Eye (tissue), 1 donor: ENCODE measurements at places on chromosomes 2 and 18.

- DNase-seq, result peak; percentile 15
Observed at GRCh38 chr2:73982140-73982617, 2.5 kb upstream of the TET3 start.

GRCh38 chr2:232530626-232531260 lies 4.8 kb downstream of the CHRND start:
- DNase-seq, result no peak

DNA sequence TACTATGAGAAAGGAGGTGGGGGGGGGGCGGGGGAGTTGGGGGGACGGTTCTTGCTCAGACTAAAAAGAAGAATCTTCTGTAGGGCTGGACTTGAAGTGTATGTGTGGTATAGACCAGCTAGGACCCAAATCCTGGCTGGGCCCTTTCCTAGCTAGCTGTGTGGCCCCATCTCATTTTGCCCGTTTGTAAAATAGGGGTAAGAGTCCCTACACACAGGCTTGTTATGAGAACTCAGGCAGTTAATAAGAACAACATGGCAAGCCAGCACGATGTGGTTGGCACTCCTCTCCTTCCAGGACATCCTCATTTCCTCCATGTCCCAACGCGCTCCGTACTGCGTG lies 1.1 kb downstream of the EVA1A start:
- no peak for DNase-seq

DNA sequence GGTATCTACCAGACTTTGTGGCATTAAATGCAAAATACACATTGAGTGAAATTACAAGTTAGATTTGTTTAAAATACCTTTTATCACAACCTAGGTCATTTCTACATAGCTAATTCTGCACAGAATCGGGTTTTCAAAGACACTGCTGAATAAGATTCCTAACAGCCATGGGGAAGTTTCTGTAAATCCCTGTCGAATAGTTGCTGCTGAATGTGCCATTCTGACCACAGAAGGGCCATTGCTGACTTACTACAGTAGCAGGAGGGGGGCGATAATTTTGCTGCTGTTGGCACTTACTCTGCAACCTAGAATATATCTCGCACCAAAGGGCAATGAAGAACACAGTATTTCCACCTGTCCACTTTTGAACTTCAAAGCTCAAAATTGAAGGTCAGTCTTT lies 232.8 kb downstream of the TCF4 start:
- DNase-seq, result no peak

DNA sequence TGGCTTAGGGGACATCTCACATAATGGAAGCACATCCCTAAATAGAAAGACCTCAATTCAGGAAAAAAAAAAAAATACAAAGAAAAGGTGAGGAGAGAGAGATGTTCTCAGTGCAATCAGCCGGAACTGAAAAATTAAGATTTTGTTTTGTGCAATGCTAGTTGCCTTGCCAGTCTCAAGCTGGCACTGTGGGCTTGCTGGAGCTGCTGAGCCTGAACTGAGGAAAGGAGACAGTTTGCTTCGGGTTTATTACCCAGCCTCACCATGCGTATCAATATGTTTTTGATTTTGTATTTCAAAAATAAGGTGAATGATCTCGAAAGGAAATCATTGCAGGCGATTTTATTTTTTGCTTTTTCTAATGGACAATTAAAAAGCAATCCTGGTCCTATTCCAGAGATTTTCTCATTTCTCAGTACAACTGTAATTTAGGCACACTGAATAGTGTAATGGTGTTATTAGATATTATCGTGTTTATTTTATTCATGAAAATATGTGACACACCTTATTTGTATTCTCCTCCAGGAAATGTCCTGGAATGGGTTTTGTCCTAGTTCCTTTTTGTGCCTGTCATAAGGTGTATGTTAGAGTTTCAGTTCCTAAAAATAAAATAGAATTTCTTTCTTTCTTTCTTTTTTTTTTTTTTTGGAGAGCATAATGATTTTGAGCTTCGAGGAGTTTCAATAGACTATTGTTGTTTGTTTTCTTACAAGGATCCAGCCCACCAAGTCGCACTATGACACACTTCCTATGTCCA lies 72.8 kb upstream of the ZEB2 start:
- DNase-seq, result no peak

DNA sequence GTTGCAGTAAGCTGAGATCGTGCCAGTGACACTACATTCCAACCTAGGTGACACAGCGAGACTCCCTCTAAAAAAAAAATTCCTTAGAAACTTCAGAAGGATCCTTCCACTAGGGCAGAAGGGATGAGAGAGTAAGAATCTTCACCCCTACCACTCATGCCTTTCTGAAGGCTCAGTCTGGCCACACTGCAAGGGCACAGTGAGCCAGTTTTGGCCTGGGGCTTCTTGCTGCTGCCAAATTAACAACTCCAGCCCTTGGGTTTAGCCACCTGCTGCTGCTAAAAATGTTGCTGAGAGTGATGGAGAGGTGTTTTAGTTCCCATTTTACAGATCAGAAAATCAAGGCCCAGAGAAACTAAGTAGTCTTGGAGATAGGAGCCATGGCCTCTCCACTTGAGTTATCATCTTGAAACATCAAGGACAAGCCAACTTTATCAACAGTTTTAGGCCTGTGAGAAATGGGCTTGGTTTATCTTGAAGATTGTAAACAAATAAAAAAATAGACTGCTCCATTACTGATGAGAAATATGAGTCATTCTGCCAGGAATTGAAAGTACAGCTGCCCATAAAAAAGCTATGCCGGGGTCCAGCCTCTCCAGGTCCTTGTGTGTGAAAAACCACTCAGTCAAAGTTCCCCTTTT lies 31.9 kb upstream of the CASP8 start:
- no peak for DNase-seq

GRCh38 chr2:17317439-17317976 lies 200.7 kb downstream of the RAD51AP2 start:
- DNase-seq, result no peak

DNA sequence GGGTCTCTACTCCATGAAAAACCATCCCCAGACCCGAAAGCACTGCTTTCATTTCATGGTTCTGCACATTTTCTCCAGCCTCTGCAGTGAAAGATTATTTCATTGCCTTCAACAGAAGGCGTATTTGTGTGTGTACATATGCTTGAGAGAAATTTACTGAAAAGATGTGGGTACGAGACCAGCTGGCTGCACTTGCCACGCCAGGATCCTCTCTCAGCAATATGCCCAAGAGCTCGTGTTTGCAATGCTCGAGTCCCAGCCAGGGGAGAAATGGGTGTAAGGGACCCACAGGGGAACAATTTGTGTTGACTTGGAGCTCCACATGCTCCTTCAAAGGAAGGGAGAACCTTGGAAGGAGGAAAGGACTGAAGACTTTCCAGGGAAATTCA lies 37.3 kb downstream of the TMEM177 start:
- no peak for DNase-seq

DNA sequence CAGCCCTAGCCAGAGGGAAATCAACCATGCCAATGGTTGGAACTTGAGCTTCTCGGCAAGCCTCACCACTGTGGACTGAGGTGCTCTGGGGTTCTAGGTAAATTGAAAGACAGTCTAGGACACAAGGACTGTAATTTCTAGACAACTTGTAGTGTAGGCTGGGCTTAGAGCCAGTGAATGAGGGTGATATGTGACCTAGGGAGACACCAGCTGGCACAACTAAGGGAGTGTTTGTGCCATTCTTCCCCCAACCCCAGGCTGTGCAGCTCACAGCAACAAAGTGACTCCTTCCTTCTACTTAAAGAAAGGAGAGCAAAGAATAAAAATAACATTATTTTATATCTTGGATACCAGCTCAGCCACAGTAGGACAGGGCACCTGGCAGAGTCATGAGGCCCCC lies 1690.7 kb upstream of the TMEFF2 start:
- DNase-seq, result no peak

GRCh38 chr18:25176518-25177042 lies 175.4 kb downstream of the ZNF521 start:
- no peak for DNase-seq

DNA sequence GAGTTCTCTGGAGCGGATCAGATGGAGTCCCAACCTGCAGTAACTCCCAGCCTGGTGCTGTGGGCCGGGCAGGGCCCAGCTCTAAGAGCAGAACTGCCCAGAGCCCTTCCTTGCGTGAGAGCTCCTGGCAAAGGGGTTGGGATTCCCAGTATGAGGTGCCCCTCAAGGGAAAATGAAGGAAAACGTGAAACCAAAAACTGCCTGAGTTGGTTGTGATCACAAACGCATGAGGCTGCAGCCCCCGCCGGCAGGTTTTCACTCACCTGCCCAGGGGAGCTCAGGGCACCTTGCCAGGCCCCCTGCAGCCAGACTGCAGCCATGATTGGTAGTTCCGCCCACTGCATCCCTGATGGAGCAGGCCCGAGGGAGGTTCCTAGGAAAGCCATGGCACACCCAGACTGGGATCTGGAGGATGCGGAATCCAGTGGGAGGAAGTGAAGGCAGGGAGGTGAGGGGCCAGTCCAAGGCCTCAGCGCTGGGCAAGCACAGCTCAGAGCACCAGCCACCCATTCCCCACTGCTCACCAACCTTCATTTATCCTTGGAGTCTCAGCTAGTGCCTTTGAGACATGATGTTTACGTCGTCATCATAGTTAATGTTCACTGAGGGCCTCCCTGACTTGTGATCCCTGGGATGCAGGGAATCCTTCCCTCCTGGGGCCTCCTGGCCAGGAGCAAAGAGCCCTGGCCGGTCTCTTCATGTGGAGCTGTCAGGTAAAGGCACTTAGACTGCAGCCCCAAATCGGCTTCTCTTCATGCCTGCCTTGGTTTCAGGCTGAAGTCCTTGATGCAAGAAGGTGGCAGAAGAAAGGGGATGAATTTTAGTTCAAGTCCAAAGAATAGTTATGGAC lies 103.2 kb downstream of the INHBB start:
- no peak for DNase-seq

- DNase-seq, result no peak
Observed at GRCh38 chr2:115807276-115807675, 1364.8 kb downstream of the DPP10 start.

DNA sequence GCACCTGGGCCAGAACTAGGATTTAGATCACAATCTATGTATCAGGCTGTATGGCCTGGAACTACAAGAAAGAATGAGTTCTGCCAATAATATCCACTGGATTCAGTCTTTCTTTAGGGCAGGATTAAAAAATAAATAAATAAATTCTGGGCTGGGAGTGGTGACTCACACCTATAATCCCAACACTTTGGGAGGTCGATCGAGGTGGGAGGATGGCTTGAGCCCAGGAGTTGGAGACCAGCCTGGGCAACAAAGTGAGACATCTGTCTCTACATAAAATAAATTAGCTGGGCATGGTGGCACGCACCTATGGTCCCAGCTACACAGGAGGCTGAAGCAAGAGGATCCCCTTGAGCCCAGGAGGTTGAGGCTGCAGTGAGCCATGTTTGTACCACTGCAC lies 8.1 kb downstream of the AMMECR1L start:
- DNase-seq, result no peak

- peak; percentile 70 for DNase-seq
Observed at GRCh38 chr18:53135654-53136053, 795.7 kb downstream of the DCC start.

GRCh38 chr2:32714521-32714920 lies 86.7 kb downstream of the TTC27 start:
- DNase-seq, result no peak

GRCh38 chr2:150046211-150046610 lies 441.3 kb downstream of the RND3 start:
- no peak for DNase-seq

- DNase-seq, result peak; percentile 67
Observed at GRCh38 chr2:144379851-144380311, 140.0 kb downstream of the ZEB2 start.

GRCh38 chr2:71156573-71156972 lies 26.1 kb downstream of the MPHOSPH10 start:
- peak; percentile 89 for DNase-seq

GRCh38 chr2:221571551-221572218 lies 419 bp downstream of the EPHA4 start:
- DNase-seq, result peak; percentile 82

DNA sequence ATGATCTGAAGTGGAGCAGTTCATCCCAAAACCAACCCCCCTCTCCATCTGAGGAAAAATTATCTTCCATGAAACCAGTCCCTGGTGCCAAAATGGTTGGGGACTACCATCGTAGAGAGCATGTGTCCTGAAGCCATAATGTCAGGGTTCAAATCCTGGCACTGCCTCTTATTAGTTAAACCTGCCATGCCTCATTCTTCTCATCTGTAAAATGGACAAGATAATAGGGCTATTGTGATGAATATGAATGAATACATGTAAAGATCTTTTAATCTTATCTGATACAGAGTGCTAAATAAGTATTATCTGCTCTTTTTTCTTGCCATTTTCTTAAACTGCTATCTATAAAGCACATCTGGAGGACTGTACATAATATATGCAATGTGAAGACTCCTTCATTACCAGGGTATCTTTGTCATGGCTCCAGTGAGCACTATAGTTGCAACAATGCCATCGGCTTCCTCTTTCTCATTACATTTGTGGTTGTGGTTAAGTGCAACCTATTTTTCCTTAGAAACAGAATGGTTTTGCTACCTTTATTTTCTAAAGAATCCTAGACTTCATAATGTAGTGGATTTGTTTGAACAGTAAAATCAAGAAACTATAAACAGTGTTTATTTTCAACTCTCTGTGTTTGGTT lies 27.0 kb downstream of the MFSD6 start:
- no peak for DNase-seq

- no peak for DNase-seq
Observed at GRCh38 chr2:88038263-88039105, 17.1 kb downstream of the KRCC1 start.

- peak; percentile 51 for DNase-seq
Observed at GRCh38 chr2:72145658-72146329, 1.9 kb downstream of the CYP26B1 start.

GRCh38 chr18:50410008-50410407 lies 35.2 kb downstream of the SKA1 start:
- no peak for DNase-seq

DNA sequence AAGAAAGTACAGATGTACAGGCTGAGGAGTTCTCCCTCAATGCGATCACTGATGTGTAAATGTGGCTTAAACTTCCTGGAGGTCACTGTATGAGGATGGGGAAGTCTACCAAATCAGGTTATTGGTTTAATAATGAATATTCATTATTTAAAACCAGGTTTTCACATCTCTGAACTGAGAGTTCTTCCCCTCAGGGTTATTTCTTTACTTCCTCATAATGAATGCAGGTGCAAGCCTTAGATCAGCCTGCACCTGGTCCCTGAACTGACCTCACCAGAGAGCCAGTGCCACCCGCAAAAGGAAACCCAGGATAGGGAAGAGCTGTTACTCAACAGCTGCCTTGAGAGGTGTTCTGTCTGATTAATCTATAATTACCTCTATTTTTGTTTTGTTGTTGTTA lies 369.0 kb downstream of the EPHA4 start:
- DNase-seq, result no peak

- no peak for DNase-seq
Observed at GRCh38 chr18:78429127-78430108, 550.2 kb upstream of the SALL3 start.

GRCh38 chr2:143988082-143988481 lies 531.8 kb downstream of the ZEB2 start:
- no peak for DNase-seq
